MM.1S (cell line): ENCODE measurements at places on chromosomes 11 and 22.
A peak's percentile ranks its signal among the peaks of the same experiment; 100 is the strongest.

DNA sequence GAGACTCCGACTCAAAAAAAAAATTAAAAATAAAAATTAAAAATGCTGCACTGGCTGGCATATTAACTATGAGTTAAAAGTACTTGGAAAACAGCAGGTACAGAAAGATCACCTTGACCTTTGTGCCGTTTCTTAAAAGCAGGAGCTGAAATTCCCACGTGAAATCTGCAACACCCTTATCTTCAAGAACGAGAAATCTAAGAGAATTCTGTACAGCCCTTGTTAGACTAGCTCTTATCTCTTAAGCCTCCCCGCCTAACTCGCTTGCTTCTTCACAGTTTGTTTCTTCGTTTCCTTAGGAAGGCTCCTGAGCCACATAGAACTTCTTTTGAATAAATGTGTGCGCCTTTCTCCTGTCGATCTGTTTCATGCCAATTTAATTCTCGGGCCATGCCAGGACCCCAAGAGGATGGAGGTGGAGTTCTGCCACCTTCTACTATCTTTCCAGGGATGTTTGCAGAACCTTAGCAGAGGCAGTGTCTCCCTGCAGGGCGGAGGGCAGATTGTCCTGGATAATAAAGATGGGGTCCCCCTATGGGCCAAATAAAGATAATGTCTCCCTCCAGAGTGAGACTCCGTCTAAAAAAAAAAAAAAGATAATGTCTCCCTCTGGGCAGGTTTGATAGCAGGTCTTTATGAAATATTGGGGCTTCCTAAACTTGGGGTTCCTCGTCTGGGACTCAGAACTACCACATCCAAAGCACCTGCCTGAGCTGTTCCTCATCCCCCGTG, 27.4 kb upstream of the SYT8 start:
- DNase-seq, result no peak

- DNase-seq, result no peak
Measured at GRCh38 chr11:105610871-105611571, 1.1 kb downstream of the GRIA4 start.

GRCh38 chr11:76668362-76669155, 2.0 kb downstream of the LRRC32 start:
- no peak for DNase-seq

- no peak for DNase-seq
Measured at GRCh38 chr22:19042285-19043120, 79.7 kb downstream of the DGCR2 start.

GRCh38 chr22:42962295-42963230, 52.4 kb downstream of the PACSIN2 start:
- DNase-seq, result no peak

DNA sequence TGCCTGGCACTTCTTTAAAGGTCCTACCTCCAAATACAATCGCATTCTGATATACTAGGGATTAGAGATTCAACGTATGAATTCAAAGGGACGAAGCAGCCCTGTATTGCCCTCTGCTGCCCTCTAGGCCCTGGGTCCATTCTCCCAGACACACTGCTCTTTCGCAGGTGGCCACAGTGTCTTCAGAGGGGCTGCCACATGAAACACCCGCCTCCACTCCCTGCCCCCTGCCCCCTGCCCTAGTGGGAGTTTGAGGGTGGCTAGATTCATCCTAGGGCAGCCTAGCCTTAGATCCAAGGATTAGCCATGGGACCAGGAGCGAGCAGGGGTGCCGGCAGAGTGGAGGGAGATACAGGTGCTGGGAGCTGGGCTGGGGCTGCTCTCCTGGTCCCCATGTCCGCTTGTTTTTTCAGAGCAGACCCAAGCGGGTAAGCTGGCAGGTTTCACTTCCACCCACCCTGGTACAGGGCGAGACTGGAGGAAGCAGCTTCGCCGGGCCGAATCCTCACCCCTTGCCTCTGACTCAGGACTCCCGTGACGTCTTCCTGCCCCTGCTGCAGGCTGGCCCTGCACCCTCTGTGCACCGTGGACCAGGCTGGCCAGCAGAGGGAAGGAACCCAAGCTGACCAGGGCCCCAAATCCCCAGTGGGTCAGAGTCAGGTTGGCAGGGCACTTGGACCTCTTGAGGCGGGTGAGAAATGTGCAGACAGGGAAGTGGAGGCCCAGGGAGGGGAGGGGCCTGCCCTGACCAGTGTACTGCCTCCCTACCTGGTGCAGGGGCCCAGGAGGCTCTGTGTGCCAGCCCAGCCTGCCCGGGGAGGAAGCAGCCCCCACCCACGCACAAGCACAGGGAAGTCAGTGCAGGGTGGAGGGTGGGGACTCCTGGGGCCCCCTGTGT, 28.4 kb upstream of the HMOX1 start:
- DNase-seq, result peak; percentile 80

DNA sequence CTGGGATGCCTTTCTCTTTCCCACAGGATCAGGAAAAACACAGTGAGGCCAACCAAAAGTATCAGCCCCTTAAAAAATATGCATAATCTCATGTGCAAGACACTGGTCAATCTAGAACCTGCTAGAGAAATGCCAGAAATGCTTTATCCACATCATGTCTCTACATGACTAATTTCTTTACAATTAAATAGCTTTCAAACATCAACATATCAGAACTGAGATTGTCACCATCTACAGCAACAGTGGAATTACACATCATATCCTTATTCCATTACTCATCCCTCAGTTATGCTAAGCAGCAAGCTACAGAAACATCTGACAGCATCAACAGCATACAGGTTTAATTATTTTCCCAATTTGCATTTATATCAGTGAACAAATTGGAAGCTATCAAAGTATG, 78.8 kb downstream of the DDIAS start:
- DNase-seq, result no peak

GRCh38 chr11:131025020-131025419, 108.7 kb upstream of the SNX19 start:
- no peak for DNase-seq
